ENCODE measurements at places on chromosomes 6 and 20. TPM values are rescaled to one million over a fixed set of nuclear protein-coding genes. Genes with fewer than 3 reads are reported as not detected.

The SLC17A2 gene
- not detected for total RNA-seq

- no peak overlapping the region for H3K4me3 ChIP-seq
- no peaks in the 10 kb centered on the region for H3K4me1 ChIP-seq
Measured at GRCh38 chr6:8736156-8736895, 301.0 kb upstream of the SLC35B3 start.

DNA sequence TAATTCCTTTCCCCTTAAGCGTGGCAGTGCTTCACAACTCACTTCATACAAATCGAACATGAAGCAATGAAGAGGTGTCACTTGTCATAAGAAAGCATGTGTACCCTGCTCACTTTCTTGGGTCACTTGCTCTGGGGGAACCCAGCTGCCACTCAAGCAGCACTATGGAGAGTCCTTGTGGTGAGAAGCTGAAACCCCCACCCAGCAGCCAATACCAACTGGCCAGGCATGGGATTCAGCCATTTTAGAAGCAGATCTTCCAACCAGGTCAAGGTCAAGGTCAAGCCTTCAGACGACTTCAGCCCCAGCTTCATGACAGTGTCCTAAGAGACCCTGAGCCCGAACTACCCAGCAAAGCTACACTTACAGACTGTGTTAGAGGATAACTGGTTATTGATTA is 62.8 kb downstream of the PSMB1 start:
- no peak overlapping the region for H3K27ac ChIP-seq
- H3K36me3 ChIP-seq, result no peaks in the 10 kb centered on the region
- no peaks in the 10 kb centered on the region for H3K27me3 ChIP-seq
- H3K4me3 ChIP-seq, result no peak overlapping the region

GRCh38 chr6:136506124-136506799 is 44.0 kb downstream of the MAP7 start:
- H3K27me3 ChIP-seq, result no peaks in the 10 kb centered on the region
- no peaks in the 10 kb centered on the region for H3K36me3 ChIP-seq

DNA sequence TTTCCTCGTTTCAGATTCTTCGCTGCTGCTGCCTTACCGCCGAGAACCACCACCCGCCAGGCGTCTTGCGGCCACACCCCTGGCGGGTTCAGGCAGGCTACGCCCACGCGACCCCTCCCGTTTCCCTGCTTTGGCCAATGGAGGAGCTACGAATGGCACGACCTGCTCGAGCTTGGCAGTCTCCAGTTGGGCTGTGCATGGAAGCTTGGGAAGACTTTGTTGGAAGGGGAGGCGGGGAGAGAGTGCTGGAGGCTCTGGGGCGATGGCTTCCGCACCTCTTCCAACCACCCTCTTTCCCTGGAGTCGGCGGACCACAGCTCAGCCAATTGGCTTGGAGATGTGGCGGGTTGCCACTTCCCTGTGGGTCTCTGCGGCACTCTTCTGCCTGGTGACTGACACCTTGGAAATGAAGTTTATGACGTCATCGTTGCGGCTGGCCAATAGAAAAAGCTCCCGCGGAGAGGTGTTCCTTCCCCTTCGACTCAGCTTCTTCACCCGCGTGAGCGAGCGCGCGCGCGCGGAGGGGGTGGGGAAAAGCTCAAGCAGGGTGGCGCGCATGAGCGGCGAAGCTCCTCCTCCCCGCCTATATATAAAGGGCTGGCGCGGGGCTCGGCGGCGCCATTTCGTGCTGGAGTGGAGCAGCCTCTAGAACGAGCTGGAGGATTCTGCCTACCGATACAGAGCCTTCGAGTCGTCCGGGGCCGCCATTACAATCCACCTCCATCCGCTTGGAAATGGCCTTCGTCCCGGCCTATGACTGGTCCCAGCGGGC is 3.4 kb downstream of the BRD2 start:
- peak; percentile 99 for DNase-seq
- peaks cover 15% of the 10 kb centered on the region for H3K36me3 ChIP-seq
- H3K4me1 ChIP-seq, result peaks cover 27% of the 10 kb centered on the region
- H3K27ac ChIP-seq, result peak overlapping the region; percentile 100

The AFG1L gene
- total RNA-seq, result 7.2 TPM

- H3K27ac ChIP-seq, result no peak overlapping the region
- no peak overlapping the region for H3K4me3 ChIP-seq
- no peaks in the 10 kb centered on the region for H3K36me3 ChIP-seq
- no peak for DNase-seq
Measured at GRCh38 chr6:92945799-92946198, 473.6 kb downstream of the EPHA7 start.

The TNFRSF6B gene
- total RNA-seq, result not detected

GRCh38 chr20:63911176-63911575 is 16.2 kb downstream of the DNAJC5 start:
- H3K4me3 ChIP-seq, result no peak overlapping the region
- H3K27me3 ChIP-seq, result no peaks in the 10 kb centered on the region
- H3K27ac ChIP-seq, result no peak overlapping the region
- DNase-seq, result no peak

The EFCAB8 gene
- 2.0 TPM for total RNA-seq

GRCh38 chr6:169208011-169208410 is 45.6 kb downstream of the THBS2 start:
- H3K36me3 ChIP-seq, result no peaks in the 10 kb centered on the region
- no peak for DNase-seq
- H3K27me3 ChIP-seq, result no peaks in the 10 kb centered on the region

DNA sequence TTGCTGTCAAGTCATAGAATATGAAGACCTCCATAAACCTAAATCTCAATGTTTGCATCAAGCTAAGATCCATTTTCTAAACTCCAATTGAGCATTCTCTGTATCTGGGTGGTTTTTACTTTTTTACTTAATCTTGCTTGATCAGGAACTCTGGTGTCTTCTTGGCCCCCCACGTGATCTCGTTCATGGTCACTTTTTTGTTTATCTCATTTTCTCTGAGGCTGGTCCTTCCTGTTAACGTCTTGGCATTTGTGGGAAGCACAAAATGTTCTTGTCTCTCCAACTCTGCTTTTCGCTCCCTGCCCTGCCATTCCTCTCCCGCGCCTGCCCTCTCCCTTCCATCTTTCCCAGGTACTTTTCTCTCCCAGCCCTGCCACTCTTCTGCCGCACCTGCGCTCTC is 14.0 kb upstream of the MAPRE1 start:
- no peak overlapping the region for H3K4me3 ChIP-seq
- DNase-seq, result no peak
- H3K36me3 ChIP-seq, result peaks cover 17% of the 10 kb centered on the region
- no peaks in the 10 kb centered on the region for H3K4me1 ChIP-seq

DNA sequence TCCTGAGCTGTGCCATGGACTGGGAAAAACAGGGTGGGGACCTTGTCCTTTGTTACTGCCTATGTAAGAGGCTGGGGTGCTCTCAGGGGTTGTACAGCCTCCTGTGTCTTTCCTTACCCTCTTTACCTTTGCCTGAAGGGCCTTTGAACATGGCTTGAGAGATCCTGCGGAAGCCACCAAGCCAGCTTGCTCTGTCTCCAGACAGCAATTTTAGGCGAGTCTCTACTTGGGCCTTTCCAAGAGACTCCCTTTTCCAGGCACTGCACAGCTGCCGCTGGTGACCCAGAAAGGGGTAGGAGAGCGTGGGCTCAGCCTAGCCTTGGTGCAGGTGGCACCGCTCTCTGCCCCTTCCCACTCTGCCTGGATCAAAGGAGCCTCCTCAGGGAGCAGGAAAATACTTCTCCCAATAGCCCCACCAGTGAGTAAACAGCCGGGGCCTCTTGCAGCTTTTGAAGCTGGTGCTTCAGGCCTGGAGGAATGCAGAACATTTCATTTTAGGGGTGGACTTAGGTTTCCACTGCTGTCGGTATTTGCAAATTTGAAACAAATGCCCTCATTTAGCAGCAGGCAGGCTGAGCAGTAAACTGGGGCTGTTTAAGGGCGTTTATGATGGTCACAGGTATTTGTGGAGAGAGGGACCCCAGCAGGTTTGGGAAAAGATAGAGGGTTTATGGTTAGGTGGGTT is 13.9 kb downstream of the PTK7 start:
- no peaks in the 10 kb centered on the region for H3K36me3 ChIP-seq
- H3K4me3 ChIP-seq, result no peak overlapping the region
- peaks cover 61% of the 10 kb centered on the region for H3K4me1 ChIP-seq
- no peaks in the 10 kb centered on the region for H3K27me3 ChIP-seq
- peak overlapping the region; percentile 90 for H3K27ac ChIP-seq
- peak; percentile 83 for DNase-seq

- H3K36me3 ChIP-seq, result no peaks in the 10 kb centered on the region
- H3K4me3 ChIP-seq, result peak within 1 kb of the TSS; percentile 47
- peak; percentile 58 for DNase-seq
- peaks cover 10% of the 10 kb centered on the region for H3K4me1 ChIP-seq
- H3K27ac ChIP-seq, result no peak within 1 kb of the TSS
- H3K27me3 ChIP-seq, result 0 out of 2 replicates have a peak, but pooled peaks cover 2% of the 10 kb centered on the region
Measured at GRCh38 chr6:165662749-165663376, at the start of gene PDE10A. PDE10A (minus strand) TSS chr6:165663241; CDS start chr6:165662811, 430 bp downstream.

DNA sequence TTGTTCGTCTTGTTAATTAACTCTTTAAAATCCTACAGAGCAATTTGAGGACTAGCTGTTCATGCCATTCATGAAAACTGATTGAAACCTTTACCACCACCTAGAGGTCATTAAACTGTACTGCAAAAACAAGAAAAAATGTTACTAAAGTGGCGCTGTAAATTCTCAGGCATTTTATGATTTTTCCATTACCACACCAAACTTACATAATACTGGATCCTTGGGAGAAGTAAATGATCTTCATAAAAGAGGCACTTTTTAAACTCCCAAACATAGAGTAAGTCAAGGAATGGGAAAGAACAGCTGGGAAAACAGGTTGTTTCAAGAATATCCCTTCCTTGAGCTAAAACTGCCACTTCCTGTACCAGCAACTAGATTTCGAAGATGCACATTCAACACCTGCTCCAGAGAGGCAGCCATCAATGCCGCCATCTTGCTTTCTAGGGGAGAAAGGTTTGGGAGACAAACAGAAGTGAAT is 54.3 kb downstream of the MYLIP start:
- peak overlapping the region; percentile 35 for H3K27ac ChIP-seq
- H3K27me3 ChIP-seq, result no peaks in the 10 kb centered on the region
- no peak overlapping the region for H3K4me3 ChIP-seq
- H3K4me1 ChIP-seq, result peaks cover 36% of the 10 kb centered on the region

DNA sequence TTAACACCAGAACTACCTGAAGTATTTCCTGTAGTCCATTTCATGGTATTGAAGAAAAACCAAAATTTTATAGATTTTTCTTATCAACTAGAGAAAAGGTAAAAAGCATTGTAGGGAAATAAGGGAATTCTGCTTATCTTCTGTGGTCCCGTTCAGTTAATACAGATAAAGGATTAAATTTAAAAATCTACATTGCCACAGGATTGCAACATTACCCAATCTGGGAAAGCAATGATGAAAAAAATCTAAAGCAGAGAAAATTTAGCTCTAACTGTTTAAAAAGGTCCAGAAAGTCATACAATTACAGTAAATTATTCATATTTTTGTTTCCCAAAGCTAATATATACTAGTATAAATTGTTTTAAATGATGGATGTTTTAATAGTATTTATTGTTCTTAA is 18.0 kb downstream of the POLH start:
- no peak overlapping the region for H3K27ac ChIP-seq
- no peak for DNase-seq
- no peaks in the 10 kb centered on the region for H3K27me3 ChIP-seq
- H3K4me1 ChIP-seq, result no peaks in the 10 kb centered on the region
- no peak overlapping the region for H3K4me3 ChIP-seq

The FAM217A gene
- not detected for total RNA-seq

- no peak overlapping the region for H3K27ac ChIP-seq
- H3K27me3 ChIP-seq, result no peaks in the 10 kb centered on the region
Measured at GRCh38 chr20:26208296-26209091, 511.8 kb upstream of the ZNF337 start.

The SLC4A11 gene
- total RNA-seq, result 8.6 TPM

GRCh38 chr6:24988562-24988961 is 52.8 kb upstream of the RIPOR2 start:
- H3K4me1 ChIP-seq, result no peaks in the 10 kb centered on the region
- H3K27me3 ChIP-seq, result no peaks in the 10 kb centered on the region
- DNase-seq, result no peak
- H3K27ac ChIP-seq, result no peak overlapping the region

DNA sequence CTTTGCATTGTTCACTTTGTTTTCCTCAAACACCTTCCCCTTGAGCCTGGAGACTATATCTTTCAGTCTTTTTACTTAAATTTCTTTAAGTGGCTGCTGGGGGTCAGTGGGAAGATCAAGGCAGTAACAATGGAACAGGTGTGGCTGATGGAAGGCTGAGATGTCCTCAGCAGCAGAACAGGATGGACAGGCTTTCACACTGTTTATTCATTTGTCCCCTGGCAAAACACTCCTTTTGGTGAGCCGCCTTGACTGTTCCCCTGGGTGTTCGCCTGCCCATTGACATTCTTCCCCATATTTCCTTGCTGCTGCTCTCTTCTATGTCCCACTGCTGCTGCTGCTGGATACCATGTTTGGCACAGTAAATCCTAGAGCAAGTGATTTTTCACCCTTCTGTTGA is 38.1 kb downstream of the RNF144B start:
- no peaks in the 10 kb centered on the region for H3K27me3 ChIP-seq
- no peak for DNase-seq
- no peak overlapping the region for H3K27ac ChIP-seq
- H3K4me1 ChIP-seq, result no peaks in the 10 kb centered on the region

The DDX43 gene
- not detected for total RNA-seq

DNA sequence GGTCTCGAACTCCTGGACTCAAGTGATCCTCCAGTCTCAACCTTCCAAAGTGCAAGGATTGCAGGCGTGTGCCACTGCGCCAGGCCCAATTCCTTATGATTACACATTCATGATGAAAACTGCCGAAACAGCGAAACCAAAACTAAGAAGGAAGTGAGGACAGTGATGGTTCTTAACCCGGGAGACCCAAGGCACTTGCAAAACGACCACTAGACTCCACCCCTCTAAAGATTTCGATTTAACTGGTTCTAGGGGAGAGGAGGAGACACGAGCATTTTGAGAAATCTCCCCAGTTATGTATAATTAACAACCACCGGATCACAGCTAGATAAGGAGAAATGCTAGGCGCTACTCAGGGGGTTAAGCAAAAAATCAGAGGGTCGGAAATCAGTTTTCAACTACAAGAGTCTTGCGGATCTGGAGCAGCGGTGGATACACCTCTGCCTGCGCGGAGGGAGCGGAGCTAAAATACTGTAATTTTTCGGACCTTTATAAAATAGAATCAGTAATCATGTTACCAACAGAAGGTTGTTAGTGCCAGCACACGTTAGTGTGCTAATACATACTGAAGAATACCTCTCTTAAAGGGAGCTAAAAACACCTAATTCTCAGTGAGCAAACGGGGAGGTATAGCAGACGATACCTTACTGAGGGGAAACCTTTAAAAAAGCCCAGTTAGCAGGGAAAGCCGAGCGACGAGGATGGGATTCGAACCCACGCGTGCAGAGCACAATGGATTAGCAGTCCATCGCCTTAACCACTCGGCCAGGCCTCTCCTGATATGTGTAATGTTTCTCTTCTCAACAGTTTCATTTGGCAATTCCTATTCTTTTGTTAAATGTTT is 60.0 kb upstream of the BTN3A2 start:
- H3K27me3 ChIP-seq, result no peaks in the 10 kb centered on the region
- peak overlapping the region; percentile 39 for H3K27ac ChIP-seq
- DNase-seq, result peak; percentile 48
- peaks cover 6% of the 10 kb centered on the region for H3K4me1 ChIP-seq
- H3K36me3 ChIP-seq, result no peaks in the 10 kb centered on the region

- H3K4me3 ChIP-seq, result no peak overlapping the region
- 0 out of 2 replicates have a peak, but pooled peaks cover 2% of the 10 kb centered on the region for H3K27me3 ChIP-seq
- no peak for DNase-seq
- no peaks in the 10 kb centered on the region for H3K36me3 ChIP-seq
- no peak overlapping the region for H3K27ac ChIP-seq
Measured at GRCh38 chr20:1286267-1287024, 20.4 kb downstream of the SNPH start.

Measured in Caco-2 (cell line).